ENCODE measurements at places on chromosomes 7 and 10. TPM values are rescaled to one million over a fixed set of nuclear protein-coding genes. Genes with fewer than 3 reads are reported as not detected.

GPC2 gene
- 7.6 TPM for total RNA-seq

DNA sequence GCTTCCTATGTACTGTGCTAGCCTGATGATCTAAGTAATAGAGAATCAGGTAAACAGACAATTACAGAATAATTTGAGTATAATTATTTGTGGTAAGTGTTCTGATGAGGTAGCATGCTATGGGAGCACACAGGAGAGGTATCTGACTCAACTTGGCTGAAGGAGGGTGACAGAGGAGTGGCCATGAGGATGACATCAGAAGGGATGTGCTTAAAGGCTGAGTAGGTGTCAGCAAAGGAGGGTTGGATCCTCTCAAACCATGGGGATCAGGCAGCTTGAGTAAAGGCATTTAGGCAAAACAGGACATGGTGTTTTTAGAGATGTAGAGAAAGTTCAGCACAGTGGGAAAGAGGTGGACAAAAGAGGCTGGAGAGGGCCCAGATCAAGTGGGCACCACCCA, 29.0 kb downstream of the KLHDC10 start:
- DNase-seq = no peak
- no peaks in the 10 kb centered on the region for H3K27me3 ChIP-seq
- no peak overlapping the region for H3K27ac ChIP-seq
- H3K4me3 ChIP-seq = no peak overlapping the region
- H3K4me1 ChIP-seq = no peaks in the 10 kb centered on the region

GRCh38 chr10:42553064-42553407, 85.3 kb downstream of the ZNF33B start:
- no peak overlapping the region for H3K27ac ChIP-seq
- H3K27me3 ChIP-seq = no peaks in the 10 kb centered on the region

- no peaks in the 10 kb centered on the region for H3K36me3 ChIP-seq
- H3K27me3 ChIP-seq = peaks cover 85% of the 10 kb centered on the region
- H3K4me3 ChIP-seq = no peak overlapping the region
- H3K4me1 ChIP-seq = no peaks in the 10 kb centered on the region
- peak; percentile 25 for DNase-seq
These were observed 1.7 kb upstream of the PAX2 start for GRCh38 chr10:100743626-100744135.

DNA sequence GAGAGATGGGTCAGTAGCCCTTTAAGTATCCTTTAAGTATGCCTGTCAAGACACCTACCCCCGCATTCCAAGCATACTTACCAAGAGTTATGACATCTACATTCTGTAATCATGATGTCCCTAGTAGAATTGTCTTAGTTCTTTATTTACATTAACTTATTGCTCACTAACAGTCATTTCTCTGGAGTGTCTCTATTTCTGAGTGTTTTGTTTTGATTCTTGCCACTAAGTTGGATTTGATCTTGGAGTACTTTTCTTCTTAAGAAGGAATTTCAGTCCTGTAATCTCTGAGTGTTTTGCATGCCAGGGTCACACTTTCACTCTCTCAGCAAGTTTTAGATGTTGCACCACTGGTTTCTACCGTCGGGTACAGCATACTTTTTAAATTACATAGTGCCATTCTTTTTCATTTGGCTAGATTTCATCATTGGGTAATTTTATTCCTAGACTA, 1053.9 kb downstream of the KCNMA1 start:
- DNase-seq = peak; percentile 91
- no peaks in the 10 kb centered on the region for H3K27me3 ChIP-seq
- peak overlapping the region; percentile 38 for H3K27ac ChIP-seq
- no peaks in the 10 kb centered on the region for H3K36me3 ChIP-seq

EBF3 gene
- 0.07 TPM for total RNA-seq

GRCh38 chr7:69906283-69906995, 308.2 kb downstream of the AUTS2 start:
- no peak overlapping the region for H3K4me3 ChIP-seq
- no peaks in the 10 kb centered on the region for H3K36me3 ChIP-seq

All from astrocyte (in vitro differentiated cells and primary cell).